ENCODE measurements at places on chromosomes 7 and 10.

- DNase-seq: no peak
Observed at GRCh38 chr10:63699785-63700613, 178.8 kb downstream of the REEP3 start.

DNA sequence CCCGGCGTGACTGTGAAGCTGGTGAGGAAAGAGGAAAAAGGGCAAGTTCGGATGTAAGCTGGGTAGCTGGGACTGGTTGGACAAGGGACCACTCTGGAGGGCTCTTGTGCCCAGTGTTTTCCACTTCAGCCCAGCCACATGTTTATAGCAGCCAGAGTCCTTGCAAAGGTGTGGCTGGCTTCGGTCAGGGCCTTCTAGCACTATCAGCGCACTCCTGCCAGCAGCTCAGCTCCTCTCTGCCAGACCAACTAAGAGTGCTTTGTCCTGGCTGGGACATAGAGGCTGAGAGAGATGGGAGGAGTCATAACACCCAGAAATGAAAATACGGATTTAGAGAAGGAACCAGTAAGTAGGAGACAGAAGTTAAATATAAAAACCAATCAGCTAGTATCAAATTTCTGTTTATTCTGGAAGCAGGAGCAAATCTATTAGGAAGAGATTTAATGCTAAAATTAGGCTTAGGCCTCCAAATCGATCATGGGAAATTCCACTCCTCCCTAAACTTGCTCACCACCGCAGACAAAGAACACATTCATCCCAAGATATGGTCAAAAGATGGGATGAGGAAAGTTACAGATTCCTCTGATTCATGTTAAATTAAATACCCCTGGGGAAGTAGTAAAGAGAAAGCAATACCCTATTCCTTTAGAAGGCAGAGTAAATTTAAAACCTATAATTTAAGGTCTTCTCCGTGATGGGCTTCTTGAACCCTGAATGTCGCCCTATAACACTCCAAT lies 135.0 kb downstream of the RALA start:
- DNase-seq: no peak

DNA sequence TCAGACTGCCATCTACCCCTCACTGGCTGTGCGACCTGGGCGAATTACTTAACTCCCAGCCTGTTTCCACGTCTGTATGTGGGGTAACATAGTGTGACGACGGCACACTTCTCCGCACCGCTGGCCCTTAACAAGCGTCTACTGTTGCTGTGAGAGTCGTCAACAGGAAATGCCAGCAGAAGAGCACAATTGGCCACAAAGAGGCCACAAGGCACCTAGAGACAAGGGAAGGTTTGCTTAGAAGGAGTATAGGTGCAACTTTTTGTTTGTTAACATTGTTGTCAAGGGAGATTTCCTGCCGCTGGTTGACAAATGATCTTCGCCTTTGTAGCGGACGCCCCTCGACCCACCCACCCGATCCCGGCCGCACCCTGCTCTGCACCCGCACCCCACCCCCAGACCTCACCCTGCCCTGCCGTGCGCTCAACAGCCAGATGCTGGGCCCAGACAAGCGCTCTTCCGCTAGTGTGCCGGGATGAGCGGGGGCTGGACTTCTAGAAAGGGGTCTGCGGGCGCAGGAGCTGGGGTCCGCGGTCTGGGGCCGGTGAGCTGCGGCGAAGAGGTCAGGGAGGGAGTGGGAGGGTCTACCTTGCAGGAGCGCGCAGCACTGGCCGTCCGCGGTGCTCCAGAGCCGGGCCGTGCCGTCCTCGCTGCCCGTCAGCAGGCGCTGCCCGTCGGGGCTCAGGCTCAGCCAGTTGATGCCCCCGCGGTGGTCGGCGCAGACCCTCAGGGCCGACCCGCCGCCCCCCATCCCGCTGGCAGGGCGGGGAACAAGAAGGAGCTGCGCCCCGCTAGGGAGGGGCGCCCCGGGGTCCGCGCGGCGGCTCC lies 785 bp downstream of the WDR86 start:
- DNase-seq: no peak

DNA sequence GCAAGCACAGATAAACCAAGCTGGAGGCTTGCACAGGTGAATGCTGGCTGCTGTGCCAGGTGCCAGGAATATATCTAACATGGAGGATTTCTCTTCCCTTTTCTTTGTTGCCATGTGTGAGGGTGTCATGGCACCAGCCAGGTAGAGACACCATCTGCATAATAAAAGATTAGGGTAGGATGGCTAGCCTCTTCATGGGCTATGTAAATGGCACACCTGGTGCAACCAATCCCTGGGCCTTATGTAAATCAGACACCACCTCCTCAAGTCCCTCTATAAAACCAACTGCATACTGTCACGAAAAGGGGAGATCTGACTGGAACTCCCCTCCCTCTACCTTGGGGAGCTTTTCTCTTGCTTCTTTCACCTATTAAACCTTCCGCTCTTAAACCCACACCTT lies 322.5 kb upstream of the POM121L12 start:
- DNase-seq: no peak

GRCh38 chr7:157464971-157465886 lies 128.4 kb downstream of the DNAJB6 start:
- DNase-seq: no peak

DNA sequence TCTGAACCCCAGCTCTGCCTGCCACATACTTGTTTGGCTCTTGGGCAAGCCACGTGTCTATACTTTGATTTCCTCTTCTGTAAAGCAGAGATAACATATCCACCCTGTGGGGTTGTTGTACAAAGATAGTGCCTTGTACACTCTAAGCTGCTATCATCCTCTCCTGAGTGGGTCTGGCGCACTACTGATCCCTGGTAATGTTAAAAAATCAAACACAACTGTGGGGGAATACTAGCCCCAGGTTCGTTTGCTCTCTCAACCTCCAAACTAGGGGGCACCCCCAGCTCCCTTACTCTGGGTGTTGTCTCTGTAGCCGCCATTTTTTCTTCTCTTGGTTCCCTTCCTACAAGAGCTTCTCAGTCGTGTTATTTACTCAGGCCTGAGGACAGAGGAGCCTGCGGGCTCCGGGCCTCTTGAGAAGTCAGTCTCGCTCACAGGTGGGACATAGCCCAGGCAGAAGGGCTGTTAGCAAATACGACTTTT lies 1.0 kb downstream of the POLM start:
- no peak for DNase-seq

- DNase-seq: no peak
Observed at GRCh38 chr7:30511973-30512662, 7.5 kb upstream of the GGCT start.

All from NCI-H1436 treated with DMSO at 0.1 percent for 48 hours (cell line).